ENCODE measurements at places on chromosomes 5 and 9. TPM values are rescaled to one million over a fixed set of nuclear protein-coding genes. Genes with fewer than 3 reads are reported as not detected.
A peak's percentile ranks its signal among the peaks of the same experiment; 100 is the strongest.

GRCh38 chr5:35778259-35778769, 78.4 kb upstream of the IL7R start:
- H3K36me3 ChIP-seq, result no peaks in the 10 kb centered on the region
- H3K4me1 ChIP-seq, result no peaks in the 10 kb centered on the region
- DNase-seq, result no peak
- H3K27ac ChIP-seq, result no peak overlapping the region
- H3K4me3 ChIP-seq, result no peak overlapping the region

GRCh38 chr9:5493679-5494511, 16.4 kb upstream of the PDCD1LG2 start:
- H3K4me1 ChIP-seq, result peaks cover 31% of the 10 kb centered on the region
- H3K36me3 ChIP-seq, result no peaks in the 10 kb centered on the region
- DNase-seq, result peak; percentile 75
- no peaks in the 10 kb centered on the region for H3K27me3 ChIP-seq
- peak overlapping the region; percentile 88 for H3K27ac ChIP-seq

- no peak overlapping the region for H3K4me3 ChIP-seq
- no peaks in the 10 kb centered on the region for H3K4me1 ChIP-seq
- DNase-seq, result no peak
Measured at GRCh38 chr9:79023134-79023580, 548.6 kb upstream of the TLE4 start.

- no peaks in the 10 kb centered on the region for H3K36me3 ChIP-seq
- no peaks in the 10 kb centered on the region for H3K4me1 ChIP-seq
- no peak for DNase-seq
- no peak overlapping the region for H3K27ac ChIP-seq
- H3K4me3 ChIP-seq, result no peak overlapping the region
Measured at GRCh38 chr5:127993476-127993875, 90.1 kb upstream of the SLC12A2 start.

Gene PPP2CA
- 245 TPM for polyA plus RNA-seq

GRCh38 chr5:180808461-180809000, 5.9 kb upstream of the MGAT1 start:
- no peak overlapping the region for H3K4me3 ChIP-seq
- H3K36me3 ChIP-seq, result peaks cover 5% of the 10 kb centered on the region
- no peaks in the 10 kb centered on the region for H3K27me3 ChIP-seq
- peak overlapping the region; percentile 56 for H3K27ac ChIP-seq
- H3K4me1 ChIP-seq, result peaks cover 83% of the 10 kb centered on the region

DNA sequence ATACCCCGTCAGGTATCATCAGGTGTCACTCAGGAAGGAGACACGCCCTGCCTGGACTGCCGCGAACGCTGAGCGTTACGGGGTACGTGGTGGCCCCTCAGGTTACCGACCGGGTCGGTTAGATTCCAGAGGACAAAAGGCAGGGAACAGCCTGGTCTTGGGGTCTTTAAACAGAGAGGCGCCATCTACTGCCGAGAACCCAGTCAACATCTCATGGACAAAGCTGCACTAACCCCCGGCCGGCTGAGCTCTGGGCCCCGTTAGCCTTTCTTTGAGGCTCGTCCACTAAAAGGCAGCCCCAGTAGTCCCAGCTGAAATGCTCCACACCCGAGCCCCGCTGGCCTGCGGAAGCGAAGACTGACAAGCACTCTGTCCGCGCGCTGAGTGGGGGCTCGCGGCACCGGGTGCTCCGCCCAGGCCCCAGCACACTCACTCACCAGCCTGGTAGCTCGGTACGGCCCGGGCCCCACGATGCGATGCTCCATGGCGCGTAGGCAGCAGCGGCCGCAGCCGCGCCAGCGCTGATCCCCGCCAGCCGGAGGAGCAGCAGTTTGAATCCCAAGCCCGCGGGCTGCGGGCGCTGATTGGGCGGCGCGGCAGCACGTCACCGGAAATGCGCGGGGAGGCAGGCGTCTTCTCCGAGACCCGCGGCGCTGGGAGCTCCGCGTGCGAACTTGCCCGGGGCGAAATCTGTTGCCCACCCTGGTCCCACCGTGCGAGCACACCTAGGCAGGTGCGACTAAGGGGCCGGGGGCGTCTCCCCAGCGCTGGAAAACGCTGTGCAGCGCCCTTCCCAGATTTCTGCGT, at the start of gene DEPDC1B:
DEPDC1B (minus strand) TSS at position 558 of the 807 bp plus-strand sequence; CDS start at position 485, 73 bp downstream.
- peaks cover 21% of the 10 kb centered on the region for H3K4me1 ChIP-seq
- peak within 1 kb of the TSS; percentile 76 for H3K27ac ChIP-seq
- DNase-seq, result peak; percentile 69
- no peaks in the 10 kb centered on the region for H3K27me3 ChIP-seq
- peak within 1 kb of the TSS; percentile 79 for H3K4me3 ChIP-seq
- H3K36me3 ChIP-seq, result no peaks in the 10 kb centered on the region

DNA sequence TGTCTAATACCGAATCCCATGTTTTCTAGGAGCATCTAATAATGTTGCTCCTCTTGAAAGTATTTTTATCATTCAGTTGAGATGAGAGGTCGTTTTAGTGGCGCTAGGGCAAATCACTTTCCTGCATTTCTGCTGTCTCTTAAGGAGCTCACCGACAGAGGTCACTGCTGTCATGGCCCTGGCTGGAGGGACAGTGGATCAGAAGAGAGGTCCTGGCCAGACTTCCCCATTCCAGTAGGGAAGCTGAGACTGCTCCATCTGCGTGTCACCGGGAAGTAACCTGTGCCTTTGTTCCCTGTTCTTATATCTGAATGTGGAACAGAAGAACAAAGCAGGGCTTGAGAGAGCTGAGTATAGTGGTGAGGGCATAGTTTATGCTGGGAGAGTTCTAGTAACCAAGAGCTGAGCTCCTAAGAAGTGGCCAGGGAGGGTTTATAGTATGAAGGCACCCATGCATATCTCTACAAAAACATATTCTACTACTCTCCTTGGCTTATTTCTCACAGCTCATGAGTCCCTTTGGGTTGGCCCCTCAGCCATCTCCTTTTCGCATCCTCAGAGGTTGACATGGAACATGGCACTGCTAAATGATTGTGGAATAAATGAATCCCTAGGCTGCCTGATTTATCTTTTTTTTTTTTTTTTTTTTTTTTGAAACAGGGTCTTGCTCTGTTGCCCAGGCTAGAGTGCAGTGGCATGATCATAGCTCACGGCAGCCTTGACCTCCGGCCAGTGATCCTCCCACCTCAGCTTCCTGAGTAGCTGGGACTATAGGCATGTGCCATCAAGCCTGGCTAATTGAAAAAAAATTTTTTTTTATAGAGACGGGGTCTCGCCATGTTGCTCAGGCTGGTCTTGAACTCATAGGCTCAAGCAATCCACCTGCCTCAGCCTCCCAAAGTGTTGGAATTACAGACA, 27.2 kb downstream of the ATP6V0E1 start:
- no peak overlapping the region for H3K4me3 ChIP-seq
- H3K27ac ChIP-seq, result peak overlapping the region; percentile 92
- no peaks in the 10 kb centered on the region for H3K36me3 ChIP-seq
- peaks cover 82% of the 10 kb centered on the region for H3K4me1 ChIP-seq
- no peaks in the 10 kb centered on the region for H3K27me3 ChIP-seq
